Aorta (tissue), 5 donors: ENCODE measurements at places on chromosomes 16 and 17. TPM values are rescaled to one million over a fixed set of nuclear protein-coding genes. Genes with fewer than 3 reads are reported as not detected.
A peak's percentile ranks its signal among the peaks of the same experiment; 100 is the strongest.

SPATA2L gene
- 13.4 TPM for total RNA-seq

KARS1 gene
- 60.4 TPM for total RNA-seq

GPR139 gene
- not detected for total RNA-seq

KRTAP3-1 gene
- not detected for total RNA-seq

MYH11 gene
- total RNA-seq: 2,053 TPM

GRCh38 chr16:30875871-30876801 lies 17.7 kb downstream of the BCL7C start:
- DNase-seq: peak; percentile 0

- no peak for DNase-seq
Measured at GRCh38 chr16:87192452-87193073, 124.6 kb downstream of the C16orf95 start.

GRCh38 chr17:71337938-71338337 lies 782.9 kb upstream of the SOX9 start:
- no peak for DNase-seq

DNA sequence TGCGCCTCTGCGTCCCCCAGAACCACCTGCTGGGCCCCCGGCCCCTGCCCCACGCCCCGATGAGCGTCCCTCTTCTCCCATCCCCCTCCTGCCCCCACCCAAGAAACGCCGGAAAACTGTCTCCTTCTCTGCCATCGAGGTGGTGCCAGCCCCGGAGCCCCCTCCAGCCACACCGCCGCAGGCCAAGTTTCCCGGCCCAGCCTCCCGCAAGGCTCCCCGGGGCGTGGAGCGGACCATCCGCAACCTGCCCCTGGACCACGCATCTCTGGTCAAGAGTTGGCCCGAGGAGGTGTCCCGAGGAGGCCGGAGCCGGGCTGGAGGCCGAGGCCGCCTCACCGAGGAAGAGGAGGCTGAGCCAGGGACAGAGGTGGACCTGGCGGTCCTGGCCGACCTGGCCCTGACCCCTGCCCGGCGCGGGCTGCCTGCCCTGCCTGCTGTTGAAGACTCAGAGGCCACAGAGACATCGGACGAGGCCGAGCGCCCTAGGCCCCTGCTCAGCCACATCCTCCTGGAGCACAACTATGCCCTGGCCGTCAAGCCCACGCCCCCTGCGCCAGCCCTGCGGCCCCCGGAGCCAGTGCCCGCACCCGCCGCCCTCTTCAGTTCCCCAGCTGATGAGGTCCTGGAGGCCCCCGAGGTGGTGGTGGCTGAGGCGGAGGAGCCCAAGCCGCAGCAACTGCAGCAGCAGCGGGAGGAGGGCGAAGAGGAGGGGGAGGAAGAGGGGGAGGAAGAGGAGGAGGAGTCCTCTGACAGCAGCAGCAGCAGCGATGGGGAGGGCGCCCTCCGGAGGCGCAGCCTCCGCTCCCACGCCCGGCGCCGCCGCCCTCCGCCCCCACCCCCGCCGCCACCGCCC lies 5.6 kb upstream of the HSD3B7 start:
- peak; percentile 64 for DNase-seq

DNA sequence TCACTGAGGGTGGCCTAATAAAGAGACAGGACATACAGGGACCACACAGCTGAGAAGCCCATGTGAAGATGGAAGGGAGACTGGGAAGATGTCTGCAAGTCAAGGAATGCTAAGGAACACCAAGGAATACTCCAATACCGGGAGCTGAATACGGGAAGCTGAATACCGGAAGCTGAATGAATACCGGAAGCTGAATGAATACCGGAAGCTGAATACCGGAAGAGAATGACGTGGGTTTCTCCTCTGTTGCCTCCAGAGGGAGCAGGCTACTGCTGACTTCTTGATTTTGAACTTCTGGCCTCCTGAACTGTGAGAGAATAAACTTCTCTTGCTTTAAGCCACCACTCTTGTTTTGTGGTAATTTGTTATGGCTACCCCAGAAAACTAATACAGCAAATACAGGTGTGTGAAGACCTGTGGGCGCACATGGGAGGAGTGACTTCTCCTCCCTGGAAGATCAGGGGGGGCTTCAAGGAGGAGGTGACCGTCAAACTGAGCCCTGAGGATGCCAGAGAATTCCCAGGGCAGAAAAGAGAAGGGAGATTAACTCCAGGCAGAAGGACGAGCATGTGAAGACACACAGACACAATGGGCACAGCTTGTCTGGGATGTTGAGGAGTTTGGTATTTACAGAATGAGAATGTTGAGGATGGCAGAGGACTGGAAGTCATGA lies 259.9 kb downstream of the IRF8 start:
- no peak for DNase-seq

- no peak for DNase-seq
Measured at GRCh38 chr16:27462200-27462845, 60.3 kb downstream of the IL21R start.

GRCh38 chr17:57422574-57423164 lies 166.3 kb downstream of the MSI2 start:
- DNase-seq: peak; percentile 59

GRCh38 chr17:10775058-10775457 lies 28.8 kb downstream of the TMEM238L start:
- DNase-seq: no peak

DNA sequence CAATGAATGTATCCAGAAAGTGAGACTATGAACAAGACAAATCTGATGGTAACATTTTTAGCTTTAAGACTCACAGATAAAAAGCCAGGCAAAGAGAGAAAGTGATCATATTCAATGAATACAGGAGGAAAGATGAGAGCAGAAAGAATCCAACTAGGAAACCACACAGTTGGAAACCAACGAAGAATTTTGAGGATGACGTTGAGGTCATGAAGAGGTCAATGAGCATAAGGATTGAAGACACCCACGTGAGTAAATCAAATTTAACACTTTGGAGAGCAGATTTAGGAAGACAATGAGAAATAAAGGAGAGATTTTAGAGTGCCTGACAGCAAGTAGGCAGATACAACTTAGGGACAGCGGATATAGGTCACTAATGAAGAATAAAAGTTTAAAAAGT lies 948.1 kb downstream of the KCNJ2 start:
- DNase-seq: no peak
